ENCODE measurements at places on chromosomes 11 and 22.

DNA sequence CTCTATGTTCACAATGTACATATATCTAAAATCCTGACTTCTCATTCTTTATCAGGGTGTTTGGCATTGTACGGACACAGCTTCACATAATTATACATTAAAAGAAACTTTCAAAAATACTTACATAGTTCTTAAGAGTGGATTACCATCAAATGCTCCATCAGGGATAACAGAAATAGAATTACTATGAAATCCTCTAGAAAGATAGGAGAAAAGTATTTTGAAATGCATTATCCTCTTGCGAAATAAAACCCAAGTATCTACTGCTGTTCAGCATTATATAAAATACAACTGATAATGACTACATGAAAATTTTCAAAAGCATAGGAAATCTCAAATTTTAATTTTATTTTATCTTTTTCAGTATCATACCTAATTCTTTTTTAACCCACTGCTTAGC, 17.8 kb upstream of the CCDC34 start:
- DNase-seq, result no peak

GRCh38 chr11:78467370-78467769, 49.8 kb upstream of the GAB2 start:
- no peak for DNase-seq

DNA sequence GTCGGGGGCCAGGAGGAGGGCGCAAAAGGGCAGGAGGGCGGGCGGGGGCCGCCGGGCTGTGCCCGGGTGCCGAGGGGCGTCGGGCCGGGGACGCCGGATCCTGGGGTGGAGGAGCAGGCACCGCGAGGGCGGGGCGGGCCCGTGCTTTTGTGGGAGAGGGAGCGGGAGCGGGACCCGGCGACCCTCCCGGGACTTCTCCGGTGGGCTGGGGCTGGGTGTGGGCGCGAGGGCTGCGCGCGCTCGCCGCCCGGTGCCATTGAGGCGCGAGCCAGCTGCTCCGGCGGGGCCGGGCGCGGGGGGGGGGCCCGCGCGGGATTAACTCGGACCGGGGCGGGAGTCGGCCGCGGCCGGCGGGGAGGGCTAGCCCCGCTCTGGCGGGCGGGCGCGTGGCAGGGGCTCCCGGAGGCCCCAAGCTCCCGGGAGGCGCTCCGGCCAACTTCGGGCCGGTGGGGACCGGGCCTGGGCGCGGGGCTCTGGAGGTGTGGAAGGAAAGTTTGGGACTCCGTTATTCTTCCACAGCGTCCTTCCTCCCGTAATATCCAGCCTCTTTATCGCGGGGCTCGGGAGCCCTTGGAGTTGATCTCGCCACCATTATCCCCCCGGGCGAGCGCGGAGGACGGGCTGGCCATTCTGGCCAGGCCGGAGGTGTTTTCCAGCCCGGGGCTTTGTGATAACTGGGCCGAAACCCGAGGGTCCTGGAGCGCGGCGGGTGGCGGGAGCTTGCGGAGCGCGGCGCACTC, 936 bp downstream of the CECR2 start:
- no peak for DNase-seq

DNA sequence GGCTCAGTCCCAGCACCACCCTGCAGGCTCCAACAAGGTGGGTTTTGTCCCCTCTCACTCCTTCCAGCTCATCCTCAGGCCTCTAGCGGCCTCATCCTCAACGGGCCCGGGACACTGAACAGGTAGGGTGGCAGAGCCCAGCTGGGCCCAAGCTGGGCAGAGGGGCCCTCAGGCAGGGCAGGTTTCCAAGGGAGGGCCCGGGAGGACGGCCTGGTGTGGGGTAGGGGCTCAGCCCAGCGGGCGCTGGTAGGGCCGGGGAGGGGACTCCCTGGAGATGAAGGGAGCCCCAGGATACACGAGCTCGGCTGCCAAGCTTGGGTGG, 2.5 kb upstream of the IFITM10 start:
- no peak for DNase-seq

GRCh38 chr11:75371949-75372876, 20.8 kb upstream of the ARRB1 start:
- no peak for DNase-seq

- DNase-seq, result no peak
Measured at GRCh38 chr11:22699388-22699787, 33.0 kb downstream of the GAS2 start.

GRCh38 chr22:20137671-20138416, 6.2 kb downstream of the ZDHHC8 start:
- DNase-seq, result no peak

GRCh38 chr22:49521787-49522224, 305.9 kb downstream of the BRD1 start:
- DNase-seq, result no peak

DNA sequence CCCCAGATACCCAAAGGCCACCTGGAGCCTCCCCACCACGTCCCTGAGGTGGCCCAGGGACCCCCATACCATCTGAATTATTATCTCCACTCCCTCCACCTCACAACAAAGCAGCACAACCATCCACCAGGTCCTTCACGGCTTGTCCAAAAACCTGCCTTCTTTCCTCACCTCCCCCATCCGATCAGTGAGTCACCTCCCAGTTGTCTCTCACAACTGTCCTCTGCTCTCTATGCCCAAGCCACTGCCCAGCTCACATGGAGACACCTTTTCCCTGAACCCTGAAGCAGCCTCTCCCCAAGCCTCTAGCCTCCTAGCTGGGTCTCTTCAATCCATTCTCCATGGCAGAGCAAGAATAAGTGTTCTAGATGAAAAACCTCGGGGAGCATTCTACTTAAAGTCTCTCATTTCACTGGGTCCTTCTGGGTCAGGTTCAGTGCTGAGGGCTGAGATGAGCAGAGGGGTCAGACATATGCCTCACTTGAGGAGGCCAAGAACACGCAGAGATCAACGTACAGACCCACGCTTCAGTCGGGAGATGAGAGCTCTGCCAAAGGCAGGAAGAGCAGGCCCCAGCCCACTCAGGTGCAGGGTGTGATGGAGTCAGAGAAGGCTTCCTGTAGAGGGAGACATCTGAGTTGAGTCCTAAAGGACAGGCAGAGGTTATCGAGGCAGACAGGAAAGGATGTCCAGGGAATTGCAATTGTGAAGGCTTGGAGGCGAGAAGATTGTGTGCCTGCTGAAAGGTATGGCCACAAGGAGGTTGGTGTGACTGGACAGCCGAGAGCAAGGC, 74.7 kb downstream of the PDE2A start:
- DNase-seq, result no peak

- DNase-seq, result no peak
Measured at GRCh38 chr11:43685440-43685839, 4.9 kb downstream of the HSD17B12 start.

GRCh38 chr22:24404561-24405275, 22.7 kb upstream of the ADORA2A start:
- DNase-seq, result no peak

GRCh38 chr11:73451896-73452295, 75.7 kb downstream of the RELT start:
- no peak for DNase-seq

DNA sequence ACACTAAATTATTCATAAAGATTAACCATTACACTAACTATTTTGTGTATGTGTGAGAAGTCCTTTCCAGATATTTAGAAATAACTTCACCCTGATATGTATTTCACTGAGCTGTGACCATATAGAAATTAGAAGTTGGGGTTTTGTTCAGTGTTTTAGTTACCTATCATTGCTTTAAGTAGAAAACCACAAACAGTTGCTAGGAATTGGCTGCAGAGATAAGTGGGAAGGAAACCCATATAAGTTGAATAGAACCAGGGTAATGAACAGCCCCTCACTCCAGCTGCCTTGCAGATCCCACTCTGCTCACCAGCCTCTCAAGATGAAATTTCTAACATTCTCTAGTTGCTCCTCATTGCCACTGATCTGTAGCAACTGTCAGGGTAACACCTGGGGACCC, 10.3 kb downstream of the SRSF8 start:
- DNase-seq, result no peak

- no peak for DNase-seq
Measured at GRCh38 chr11:18720091-18720807, 5.7 kb downstream of the IGSF22 start.

- no peak for DNase-seq
Measured at GRCh38 chr22:47370448-47371262, 608.2 kb downstream of the TBC1D22A start.

- DNase-seq, result no peak
Measured at GRCh38 chr11:64089915-64090805, 54.4 kb downstream of the FLRT1 start.

- no peak for DNase-seq
Measured at GRCh38 chr22:46390652-46391301, 55.3 kb downstream of the TRMU start.

DNA sequence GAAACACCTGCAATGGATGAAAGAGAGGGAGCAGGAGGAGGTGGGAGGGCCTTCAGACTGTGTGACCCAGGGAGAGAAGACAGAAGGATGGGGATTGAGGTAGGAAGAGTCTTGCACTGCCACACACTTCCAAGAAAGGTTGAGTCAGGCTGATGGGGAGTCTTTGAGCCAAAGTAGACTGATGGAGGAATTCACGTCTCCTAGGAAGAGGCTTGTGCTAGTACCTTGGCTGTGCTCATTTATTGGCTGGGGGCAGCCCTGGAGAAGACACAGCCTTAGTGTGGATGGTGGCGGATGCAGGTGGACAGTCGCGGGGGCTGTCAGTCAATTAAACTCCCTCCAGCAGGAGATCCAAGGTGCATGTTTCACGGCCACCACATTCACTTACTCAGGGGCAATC, 16.2 kb upstream of the ACCSL start:
- DNase-seq, result no peak

GRCh38 chr11:1131033-1131911, 26.5 kb upstream of the MUC5AC start:
- DNase-seq, result no peak

GRCh38 chr11:48004456-48004855, 24.1 kb downstream of the PTPRJ start:
- no peak for DNase-seq

DNA sequence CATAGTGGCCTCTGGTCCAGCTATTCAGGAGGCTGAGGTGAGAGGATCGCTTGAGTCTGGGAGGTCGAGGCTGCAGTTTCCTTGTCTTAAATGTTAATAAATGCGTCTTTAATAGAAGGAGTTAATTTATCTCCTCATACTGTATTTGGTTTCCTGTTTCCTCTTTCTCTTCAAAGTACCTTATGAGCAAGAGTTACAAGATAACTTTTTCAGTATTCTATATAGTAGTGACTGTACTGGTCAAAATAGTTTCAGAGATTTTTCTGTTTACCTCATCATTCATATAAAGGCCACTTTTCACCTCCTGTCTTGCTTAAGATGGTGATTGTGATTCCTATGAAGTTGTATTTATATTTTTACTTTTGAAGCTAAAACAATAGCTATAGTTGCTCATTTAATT, 50.9 kb downstream of the MCAM start:
- no peak for DNase-seq

DNA sequence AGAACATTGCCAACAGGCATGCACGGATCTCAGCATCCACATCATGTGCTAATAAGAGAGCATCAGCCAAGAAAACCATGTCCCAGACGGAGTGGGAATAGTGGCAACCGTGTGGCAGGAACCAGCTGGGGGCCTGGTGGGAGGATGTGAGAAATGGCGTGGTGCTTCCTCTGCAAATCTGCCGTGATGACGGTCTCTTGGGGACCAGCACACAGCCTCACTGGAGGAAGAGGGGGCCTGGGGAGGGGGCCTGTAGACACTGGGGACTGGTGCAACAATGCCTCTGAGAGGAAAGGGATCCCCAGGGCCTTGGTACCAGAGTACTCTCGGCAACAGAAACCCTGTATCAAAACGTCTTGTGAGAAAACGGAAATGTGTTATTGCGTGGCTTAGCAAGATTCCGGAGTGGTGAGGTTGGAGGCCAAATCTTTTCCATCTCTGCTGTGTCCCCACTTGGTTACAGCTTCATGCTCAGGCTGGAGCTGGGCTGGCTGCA, 154.3 kb upstream of the TBCEL start:
- DNase-seq, result no peak

DNA sequence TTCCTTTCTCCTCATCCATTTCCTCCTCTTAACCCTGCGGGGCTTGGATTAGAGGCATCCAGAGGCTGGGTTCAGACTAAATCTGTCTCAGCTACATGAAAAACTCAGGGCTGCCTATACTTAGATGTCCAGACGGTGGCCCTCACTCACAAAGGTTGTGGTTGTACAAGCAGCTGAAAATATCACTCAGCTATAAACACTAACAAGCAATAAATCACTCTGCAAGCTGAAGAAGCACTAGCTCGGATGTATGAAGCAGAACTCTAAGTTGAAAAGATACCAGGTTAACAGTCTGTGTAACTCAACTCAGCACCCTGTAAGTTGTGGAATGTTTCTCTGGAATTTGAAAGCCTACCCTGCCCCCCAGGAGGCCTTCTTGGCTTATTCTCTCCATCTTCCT, 82.9 kb downstream of the EXT2 start:
- DNase-seq, result no peak

DNA sequence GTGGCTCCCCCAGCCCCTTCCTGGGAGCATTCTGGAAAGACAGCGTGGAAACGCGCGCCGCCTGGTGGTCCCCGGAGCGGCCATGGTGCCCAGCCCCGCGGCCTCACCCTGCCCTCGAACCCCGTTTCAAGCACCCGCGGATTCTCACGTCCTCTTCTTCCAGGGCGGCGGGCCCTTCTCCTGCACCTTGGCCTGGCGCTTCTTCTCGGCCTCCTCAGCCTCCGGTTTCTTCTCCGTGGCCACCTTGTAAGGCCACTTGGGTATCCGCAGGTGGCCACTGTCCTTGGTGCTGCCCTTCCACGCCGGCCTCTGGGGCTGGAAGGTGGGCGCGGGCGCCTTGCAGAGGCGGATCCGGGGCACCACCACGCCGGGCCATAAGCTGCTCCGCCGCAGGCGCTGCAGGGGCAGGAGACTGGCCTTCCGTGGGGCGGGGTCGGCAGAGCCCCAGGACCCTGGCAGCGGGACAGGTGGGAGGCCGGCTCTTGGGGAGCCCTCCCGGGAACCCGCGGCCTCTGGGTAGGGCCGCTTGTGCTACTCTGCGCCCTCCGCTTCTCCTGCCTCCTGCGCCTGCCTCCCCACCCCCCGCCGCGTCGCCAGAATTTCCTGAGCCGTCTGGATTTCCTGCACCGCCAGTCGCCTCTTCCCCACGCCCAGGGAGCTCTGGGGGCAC, 83.4 kb downstream of the TRIM51G start:
- DNase-seq, result no peak

DNA sequence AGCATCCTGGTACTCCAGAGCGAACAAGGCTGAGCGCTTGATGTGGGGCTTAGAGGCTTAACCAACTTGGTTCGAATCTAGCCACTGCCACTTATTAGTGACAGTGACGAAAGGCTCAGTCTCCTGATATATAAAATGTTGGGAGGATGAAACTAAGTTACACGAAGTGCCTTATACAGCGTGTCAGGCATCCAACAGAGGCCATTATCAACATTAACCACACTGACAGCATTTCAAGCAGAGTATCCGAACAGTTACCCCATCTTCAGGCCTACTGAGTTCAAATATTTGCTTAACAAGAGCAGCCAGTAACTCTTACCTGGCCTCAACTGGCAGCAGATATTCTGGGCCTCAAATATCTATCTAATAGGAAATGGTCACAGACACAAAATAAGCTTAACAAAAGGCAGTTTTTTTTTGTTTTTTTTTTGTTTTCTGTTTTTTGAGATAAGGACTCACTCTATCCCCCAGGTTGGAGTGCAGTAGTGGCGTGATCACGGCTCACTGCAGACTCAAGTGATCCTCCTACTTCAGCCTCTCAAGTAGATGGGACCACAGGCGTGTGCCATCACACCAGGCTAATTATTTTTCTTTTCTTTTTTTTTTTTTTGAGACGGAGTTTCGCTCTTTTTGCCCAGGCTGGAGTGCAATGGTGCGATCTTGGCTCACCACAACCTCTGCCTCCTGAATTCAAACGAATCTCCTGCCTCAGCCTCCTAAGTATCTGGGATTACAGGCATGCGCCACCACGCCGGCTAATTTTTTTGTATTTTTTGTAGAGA, 2.9 kb downstream of the SERPIND1 start:
- no peak for DNase-seq

- no peak for DNase-seq
Measured at GRCh38 chr22:24370401-24370800, 57.0 kb upstream of the ADORA2A start.
